ENCODE measurements at places on chromosomes 6 and 20.

- no peak for DNase-seq
Measured at GRCh38 chr20:63754008-63754407, 14.4 kb downstream of the SLC2A4RG start.

DNA sequence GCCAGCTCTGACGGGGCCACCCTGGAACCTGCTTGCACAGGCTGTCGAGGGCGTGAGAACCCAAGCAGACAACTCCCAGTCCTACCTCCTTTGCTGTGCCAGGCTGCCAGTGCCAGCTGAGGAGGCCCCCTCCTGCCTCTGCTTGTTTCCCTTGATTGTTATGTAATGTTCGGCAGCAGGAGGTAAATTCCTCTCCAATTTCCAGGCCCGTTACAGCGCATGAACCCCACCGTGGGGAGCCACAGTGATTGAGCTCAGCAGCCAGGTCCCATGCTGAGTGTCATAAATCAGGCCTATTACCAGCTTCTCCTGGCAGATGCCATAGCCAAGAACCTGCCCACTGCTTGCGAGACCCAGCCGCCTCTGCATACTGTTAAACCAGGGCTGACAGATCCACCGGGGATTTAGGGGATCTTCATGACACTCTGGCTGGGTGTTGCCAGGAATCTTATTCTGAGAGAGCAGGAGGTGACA is 320.5 kb downstream of the DHX35 start:
- DNase-seq: no peak

- no peak for DNase-seq
Measured at GRCh38 chr6:166029506-166029905, 138.1 kb downstream of the TBXT start.

DNA sequence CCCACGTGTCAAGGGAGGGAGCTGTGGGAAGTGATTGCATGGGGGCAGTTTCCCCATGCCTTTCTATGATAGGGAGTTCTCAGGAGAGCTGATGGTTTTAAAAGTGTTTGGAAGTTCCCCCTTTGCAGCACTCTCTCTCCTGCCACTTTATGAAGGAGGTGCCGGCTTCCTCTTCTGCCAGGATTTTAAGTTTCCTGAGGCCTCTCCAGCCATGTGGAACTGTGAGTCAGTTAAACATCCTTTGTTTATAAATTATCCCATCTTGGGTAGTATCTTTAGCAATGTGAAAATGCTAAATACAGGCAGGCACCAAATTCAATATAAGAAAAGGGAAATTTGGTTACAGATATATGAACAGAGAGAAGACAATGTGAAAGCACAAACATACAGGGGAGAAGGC is 96.4 kb upstream of the EPHA7 start:
- DNase-seq: no peak

- DNase-seq: no peak
Measured at GRCh38 chr20:50469176-50469723, 40.9 kb upstream of the PTPN1 start.

- no peak for DNase-seq
Measured at GRCh38 chr20:61948586-61949362, 116.9 kb downstream of the TAF4 start.

- no peak for DNase-seq
Measured at GRCh38 chr20:12321736-12322135, 404.0 kb downstream of the BTBD3 start.

GRCh38 chr6:31834367-31835250 is 7.1 kb downstream of the HSPA1B start:
- DNase-seq: peak; percentile 93

DNA sequence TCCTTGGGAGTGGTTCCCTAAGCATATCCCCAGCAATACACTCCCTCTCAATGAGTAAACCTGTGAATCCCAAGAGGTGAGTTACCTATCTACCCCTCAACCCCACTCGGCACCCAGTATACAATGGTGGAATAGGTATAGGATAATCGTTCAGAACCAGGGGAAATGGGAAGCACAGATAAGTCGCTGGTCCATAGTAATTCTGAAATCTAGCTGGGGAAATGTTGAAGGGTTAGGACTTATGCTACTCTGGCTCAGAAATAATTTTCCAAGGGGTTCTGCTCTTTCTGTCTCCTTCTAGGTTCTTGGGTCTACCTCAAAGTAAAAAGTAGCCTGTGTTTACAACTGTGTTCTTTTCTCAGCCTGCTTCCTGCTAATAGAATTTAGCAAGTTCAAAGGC is 62.3 kb upstream of the NNAT start:
- no peak for DNase-seq

DNA sequence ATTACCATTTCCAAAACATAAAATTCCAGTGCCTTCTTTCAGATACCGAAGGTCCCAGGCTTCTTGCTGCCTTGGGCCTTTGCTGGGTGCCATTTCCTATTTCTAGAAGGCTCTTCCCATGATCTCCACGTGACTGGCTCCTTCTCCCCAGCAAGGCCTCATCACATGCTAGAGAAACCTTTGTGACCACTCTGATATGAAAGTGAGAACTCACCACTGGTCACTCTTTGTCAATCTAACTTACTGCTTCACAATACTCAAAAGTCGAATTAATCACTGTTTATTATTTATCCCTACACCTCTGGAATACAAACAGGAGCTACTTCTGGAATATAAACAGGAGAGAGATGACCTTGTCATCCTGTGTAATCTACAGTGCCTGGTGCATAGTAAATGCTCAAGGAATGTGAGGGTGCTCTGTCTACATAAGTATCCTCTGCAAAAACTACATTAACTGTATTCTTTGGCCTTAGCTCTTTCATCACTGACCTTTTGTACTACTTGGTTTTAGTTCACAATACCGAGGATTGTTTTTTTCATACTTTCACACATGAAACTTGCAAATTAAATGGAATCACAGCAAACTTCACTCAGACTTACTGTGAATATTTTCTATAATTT is 1.6 kb downstream of the STX7 start:
- DNase-seq: peak; percentile 38

DNA sequence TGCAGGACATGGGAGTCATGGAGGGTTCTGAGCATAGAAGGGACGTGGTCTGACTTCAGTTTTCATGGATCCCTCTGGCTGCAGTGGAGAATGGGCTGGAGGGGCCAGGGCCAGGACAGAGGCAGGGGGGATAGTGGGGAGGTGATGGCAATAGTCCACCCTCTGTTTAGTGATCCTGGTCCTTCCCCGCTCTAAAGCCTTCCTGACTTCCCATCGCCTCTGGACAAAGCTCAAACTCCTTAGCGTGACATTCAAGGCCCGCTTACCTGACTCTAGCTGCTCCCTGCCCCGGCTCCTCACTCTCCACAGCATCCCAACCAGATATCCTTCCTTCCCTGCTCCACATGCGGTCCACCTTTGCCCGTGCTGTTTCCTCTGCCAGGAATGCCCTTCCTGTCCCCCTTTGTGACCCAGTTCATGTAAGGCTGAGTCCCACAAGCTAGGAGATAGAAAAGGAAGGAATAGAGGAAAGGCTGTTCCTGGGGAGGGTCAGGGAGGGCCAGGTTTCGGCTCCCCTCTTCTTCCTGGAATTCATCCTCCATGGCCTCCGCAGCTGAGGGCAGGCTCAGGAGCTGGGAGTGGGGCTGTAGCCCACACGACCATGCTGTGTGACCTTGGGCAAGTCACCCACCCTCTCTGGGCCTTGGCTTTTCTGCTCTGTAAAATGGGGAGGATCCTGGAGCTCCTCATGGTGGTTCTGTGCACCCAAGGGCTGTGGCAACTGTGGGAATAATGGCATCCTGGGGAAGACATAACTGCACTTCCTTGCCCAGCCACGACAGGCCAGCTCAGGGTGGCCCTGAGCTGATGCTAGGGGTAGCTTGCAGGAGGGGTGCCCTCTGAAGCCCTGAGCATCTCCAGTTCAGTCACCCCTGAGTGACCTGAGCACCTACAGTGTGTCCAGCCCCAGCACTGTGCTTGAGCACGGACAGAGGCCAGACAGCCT is 116.1 kb downstream of the CEBPB start:
- no peak for DNase-seq

DNA sequence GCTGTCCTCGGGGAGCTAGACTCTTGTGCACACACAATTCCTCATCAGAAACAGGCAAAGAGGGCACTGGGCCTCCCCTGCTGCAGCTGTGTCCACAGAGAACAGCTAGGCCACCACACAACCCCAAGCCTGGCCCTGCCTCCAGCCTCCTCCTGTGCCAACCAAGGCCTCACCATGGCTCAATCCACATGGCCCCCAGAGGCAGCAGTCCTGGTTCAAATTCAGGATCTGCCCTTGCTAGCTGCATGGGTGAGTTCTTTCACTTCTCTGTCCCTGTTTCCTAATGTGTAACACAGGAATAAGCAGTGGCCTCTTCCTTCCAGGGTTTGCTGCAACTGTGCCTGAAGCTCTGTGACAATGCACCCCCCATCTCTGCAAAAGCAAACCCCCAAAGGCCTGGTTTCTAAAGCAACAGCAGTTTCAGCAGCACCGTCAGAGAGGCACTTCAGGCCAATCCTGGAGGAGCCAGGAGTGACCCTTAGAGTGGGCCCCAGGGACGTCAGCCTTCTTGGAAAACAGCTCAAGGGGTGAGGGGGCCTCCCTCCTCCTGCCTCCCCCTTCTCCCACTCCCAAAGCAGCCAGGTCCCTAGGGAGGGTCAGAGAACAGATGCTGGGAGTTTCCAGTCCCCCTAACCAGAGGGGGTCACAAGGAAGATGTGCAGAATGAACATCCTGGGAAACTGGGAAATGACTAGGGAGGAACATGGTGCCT is 2.2 kb downstream of the ADISSP start:
- DNase-seq: no peak

Measured in AML-193 (cell line).